Left lung (tissue), 14 donors: ENCODE measurements at places on chromosomes 12 and 14.

GRCh38 chr12:107435520-107435919, 250.1 kb upstream of the PWP1 start:
- DNase-seq, result no peak

DNA sequence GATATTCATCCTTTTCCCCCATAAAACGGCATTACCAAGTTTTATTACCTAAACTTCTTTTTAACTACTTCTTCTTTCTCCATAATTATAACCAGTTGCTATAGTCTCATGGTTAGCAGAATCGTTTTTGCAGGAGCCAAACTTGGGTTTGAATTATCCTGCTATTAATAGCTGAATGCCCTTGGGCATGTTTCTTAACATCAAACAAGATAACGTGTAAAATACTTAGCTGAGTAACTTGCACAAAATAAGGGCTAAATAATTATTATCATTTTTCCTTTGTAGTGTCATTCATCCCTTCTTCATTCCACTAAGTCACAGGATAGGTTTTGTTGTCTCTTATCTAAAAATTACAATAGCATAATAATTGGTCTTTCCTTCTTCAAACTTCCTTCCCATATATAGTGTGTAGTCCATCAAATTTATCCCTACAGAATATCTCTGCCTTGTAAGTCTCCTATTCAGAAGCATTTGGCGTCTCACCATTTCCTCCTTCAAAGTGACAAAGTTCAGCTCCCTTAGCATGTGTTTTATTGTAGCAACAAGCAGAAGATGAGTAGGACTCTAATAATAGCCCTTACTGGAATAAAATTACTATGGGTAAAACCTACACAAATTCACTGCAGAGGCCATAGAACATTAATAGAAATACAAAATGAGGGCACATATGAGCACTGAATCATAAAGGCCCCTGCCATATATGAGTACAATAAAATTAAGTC, 63.8 kb downstream of the FAR2 start:
- DNase-seq, result no peak

- DNase-seq, result no peak
Measured at GRCh38 chr12:124386059-124386458, 91.2 kb downstream of the RFLNA start.

DNA sequence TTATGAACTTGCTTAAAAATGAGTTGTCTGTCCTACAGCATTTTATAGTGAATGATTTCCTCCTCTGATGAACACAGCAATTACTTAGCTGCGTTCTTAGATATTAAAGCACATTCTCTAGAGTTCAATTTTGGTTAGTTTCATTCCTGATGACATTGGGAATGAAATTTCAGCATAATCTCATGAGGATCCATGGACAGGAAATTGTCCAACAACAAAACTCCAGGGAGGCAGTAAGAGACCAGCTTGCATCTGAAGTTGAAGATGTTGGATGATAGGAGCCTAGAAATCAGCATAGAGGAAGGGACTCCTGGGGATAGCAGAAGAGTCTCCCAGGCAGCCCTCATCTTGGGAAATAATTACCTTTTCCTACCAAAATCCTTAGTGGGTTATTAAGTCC, 128.7 kb upstream of the RAP1B start:
- no peak for DNase-seq

DNA sequence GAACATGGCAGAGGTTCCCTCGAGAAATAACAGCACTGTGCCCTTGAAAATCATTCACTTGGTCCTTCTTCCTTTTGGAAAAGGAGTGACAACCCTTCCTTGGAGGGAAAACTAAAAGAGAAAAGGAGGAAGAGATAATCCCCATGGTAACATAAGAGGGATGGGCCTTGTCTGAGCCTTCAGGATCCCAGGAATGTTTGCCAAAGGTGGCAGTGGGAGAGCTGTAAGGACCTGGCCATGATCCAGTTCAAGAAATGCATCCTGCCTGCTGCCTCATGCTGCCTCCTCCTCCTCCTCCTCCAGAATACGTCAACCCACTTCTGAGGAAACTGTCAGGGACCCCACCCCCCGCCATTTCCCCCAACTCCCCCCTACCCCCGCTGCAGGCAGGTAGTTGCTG, 118.8 kb downstream of the KCNK10 start:
- no peak for DNase-seq

DNA sequence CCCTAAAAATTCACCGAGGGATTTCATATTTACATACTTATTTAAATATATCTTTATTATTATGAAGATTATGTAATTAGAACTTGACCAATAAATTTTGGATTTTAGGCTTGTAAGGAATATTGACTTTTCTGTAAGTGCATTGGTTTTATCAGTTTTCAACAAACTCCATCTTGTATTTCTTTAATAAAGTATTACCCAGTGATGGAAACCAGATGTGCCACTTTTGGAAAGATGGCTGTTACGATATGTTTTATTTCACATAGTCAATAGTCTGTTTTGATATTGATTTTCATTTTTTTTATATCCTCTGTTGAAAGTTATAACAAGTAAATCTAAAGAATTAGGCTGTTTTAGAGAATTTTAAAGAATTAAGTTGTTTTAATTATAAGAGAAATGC, 1.8 kb downstream of the MON2 start:
- no peak for DNase-seq

DNA sequence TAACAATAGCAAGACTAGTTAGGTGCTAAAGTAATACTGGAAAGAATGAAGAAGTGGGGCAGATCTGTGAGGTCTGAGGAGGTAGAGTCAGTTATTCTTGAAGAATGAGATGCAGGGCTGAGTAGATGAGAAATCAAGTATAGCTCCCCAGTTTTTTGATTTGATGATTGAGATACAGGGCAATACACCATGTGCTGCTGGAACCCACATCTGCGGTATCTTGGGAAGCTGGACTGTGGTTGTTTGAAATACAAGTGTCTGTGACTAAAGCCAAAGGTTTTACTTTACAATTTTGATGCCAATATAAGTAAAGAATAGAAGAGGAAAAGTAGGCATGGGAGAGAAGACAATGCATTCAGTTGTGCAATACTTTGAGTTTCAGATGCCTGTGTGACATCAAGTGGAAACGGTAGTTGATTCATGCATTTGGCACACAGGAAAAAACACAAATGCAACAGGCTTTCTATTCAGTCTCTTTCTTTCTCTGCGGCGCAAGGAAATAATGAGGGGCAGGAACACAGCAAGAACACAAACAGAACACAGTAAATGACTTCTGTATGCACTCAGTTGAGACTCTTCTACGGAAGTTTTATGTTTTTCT, 190.2 kb upstream of the SLC38A2 start:
- DNase-seq, result no peak

- DNase-seq, result no peak
Measured at GRCh38 chr12:78949532-78949931, 85.0 kb downstream of the SYT1 start.

- DNase-seq, result no peak
Measured at GRCh38 chr12:68190301-68190700, 30.8 kb upstream of the IFNG start.

DNA sequence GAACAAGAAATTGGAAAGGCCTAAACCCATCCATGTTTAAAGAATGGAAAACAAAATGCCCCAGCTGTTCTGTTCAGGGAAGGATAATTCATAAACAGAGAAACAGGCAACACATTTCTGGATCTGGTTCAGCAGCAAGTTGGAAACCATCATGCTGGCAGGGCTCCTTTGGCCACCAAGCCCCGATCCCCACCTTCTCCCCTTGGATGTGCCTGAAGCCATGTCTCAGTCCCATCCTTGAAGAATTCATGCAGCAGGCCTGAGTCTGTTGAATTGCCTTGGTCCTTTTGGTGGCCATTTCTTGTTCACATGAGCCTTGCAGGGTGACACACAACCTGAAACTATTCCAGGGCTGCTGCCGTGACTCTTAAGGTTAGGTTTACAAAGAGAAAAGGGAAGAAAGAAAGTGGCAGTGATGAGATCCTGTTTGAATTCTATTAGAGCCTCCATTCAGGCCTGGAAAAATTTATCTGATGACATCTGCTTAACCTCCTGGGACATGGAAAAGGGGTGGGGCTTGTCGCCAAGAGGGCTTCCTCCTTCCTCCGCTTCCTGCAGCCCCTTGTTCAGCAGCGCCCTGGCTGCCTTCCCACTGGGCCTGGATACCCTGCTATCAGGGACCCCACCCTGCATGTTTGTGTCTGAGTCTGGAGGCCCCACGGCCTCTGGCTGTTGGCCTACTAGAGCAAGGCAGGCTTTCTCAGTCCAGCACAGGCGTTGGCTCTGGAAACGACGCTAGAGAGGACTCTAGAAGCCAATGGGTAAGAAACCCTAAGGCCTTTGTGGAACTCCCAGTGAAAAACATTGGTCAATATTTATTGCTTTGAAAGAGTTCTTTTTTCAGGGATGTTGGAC, 341.9 kb downstream of the C12orf75 start:
- DNase-seq, result peak; percentile 68

DNA sequence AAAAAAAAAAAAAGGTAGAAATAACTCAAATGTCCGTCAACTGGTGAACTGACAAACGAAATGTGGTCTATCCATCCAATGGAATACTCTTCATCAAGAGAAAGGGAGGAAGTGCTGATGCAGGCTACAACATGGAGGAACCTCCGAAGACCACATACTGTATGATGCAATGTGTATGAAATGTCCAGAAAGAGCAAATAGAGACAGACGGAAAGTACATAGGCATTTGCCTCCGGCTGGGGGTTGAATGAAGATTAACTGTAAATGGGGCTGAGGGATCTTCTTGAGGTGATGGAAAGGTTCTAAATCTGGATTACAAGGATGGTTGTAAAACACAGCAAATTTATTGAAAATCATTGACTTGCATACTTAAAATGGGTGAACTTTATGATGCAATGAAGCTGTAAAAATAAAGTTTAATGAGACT, 35.4 kb downstream of the DLK1 start:
- DNase-seq, result no peak

- DNase-seq, result no peak
Measured at GRCh38 chr14:78709795-78710557, 539.8 kb downstream of the NRXN3 start.

GRCh38 chr12:113245695-113246477, 24.6 kb downstream of the TPCN1 start:
- peak; percentile 84 for DNase-seq

DNA sequence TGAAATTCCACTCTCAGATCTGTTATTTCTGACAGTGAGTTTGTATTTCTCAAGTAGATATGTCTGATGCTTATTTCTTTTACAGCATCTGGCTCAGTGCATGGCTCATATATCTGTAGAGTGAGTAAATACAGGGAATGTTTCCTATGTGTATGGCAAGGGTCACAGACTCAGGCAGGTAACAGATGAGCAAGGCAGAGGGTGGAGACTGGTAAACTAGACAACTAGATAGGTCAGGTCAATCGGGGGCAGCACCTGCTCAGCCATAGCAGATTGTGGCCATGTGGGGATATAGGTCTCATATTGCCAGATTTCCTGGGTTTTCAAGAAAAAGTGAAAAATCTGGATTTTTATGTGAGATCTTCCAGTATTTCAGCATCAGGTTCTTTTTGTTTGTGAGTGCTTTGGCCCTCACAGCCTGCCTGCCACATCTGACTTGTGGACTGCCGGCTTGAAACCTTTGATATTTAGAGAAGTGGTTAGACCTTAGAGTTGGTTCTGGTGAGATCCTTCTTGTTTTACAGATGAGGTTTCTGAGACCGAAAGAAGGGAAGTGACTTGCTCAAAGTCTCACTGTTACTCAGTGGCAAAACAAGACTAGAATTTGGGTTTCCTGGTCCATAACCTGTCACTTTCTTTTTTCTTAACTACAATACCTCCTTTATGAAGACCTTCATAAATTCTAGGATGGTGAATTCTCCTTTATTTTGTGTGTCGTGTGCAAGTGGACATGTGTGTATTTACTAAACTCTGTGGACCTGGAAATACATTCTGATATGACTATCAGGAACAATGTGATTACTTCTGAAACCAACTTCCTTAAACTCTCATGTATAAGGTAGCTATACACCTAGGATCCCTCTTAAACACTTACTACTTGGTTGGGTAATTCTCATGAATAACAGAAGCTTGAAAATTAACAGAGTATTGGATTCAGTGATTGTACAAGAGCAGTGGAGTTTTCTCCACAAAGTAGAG, 34.4 kb downstream of the PROX2 start:
- no peak for DNase-seq

- DNase-seq, result no peak
Measured at GRCh38 chr12:5456906-5457305, 25.0 kb downstream of the NTF3 start.

- no peak for DNase-seq
Measured at GRCh38 chr12:108517288-108518100, 2.4 kb downstream of the FICD start.

DNA sequence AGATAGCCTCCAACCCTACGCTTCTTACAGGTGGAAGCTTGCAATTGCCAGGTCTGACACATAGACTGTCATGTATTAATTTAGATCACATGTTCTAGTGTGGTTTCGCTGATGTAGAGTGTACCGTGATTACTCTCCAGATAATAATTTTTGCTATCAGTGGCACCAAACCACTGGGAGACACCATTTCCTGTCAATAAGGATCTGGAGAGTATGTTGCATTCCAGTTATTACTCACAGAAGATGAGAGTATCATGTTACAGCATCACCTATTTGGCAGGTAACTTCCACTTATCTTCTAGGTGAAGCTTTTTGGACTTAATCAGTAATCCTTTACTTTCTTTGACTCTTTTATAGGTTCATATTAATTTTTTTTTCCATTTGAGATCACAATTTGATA, 147.2 kb downstream of the HELB start:
- DNase-seq, result no peak

- no peak for DNase-seq
Measured at GRCh38 chr12:65828711-65829339, 4.5 kb downstream of the HMGA2 start.

GRCh38 chr12:75651342-75651695, 139.9 kb upstream of the KRR1 start:
- no peak for DNase-seq

GRCh38 chr12:75603475-75603874, 92.1 kb upstream of the KRR1 start:
- DNase-seq, result no peak
